ENCODE measurements at places on chromosomes 2 and 18. TPM values are rescaled to one million over a fixed set of nuclear protein-coding genes. Genes with fewer than 3 reads are reported as not detected.

Gene CDKL4
- 0.44 TPM for total RNA-seq

Gene TMEFF2
- total RNA-seq, result 4.8 TPM

Gene SRD5A2
- 0.65 TPM for total RNA-seq

Gene FBXO48
- 0.96 TPM for total RNA-seq

GRCh38 chr2:101152272-101153076 lies 1.3 kb upstream of the TBC1D8 start:
- no peak for DNase-seq

DNA sequence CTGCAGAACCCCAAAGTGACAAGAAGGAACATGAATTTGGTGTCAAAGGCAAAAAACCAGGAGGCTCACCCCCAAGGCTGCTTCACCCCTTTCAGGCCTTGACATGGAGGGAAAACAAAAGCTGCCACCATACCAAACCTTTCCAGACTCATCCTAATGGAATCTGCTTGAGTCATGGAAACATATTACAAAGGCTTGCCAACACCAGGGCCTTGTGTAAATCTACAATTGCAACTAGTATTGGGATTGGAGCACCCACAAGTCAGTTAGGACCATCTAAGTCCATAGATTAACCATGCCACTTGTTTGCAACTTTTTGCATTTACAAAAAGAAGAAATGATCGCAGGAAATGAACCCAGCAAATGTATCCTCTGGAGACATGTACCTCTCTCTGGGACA lies 297.6 kb downstream of the CDCA7 start:
- DNase-seq, result no peak

- DNase-seq, result no peak
Measured at GRCh38 chr2:8699839-8700238, 18.0 kb downstream of the ID2 start.

DNA sequence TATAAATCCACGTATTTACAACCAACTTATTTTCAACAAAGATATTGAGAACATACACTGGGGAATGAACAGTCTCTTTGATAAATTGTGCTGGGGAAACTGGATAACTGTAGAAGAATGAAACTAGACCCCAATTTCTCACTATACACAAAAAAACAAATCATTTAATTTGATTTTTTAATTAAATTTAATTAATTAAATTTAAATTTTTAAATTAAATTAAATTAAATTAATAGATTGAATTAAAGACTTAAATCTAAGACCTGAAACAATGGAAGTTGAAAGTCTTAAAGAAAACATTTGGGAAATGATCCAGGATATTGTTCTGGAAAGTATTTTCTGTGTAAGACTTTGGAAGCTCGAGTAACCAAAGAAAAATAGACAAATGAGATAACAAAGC lies 301.4 kb downstream of the GALNT13 start:
- DNase-seq, result no peak

- no peak for DNase-seq
Measured at GRCh38 chr2:111662039-111662770, 221.8 kb downstream of the ANAPC1 start.

DNA sequence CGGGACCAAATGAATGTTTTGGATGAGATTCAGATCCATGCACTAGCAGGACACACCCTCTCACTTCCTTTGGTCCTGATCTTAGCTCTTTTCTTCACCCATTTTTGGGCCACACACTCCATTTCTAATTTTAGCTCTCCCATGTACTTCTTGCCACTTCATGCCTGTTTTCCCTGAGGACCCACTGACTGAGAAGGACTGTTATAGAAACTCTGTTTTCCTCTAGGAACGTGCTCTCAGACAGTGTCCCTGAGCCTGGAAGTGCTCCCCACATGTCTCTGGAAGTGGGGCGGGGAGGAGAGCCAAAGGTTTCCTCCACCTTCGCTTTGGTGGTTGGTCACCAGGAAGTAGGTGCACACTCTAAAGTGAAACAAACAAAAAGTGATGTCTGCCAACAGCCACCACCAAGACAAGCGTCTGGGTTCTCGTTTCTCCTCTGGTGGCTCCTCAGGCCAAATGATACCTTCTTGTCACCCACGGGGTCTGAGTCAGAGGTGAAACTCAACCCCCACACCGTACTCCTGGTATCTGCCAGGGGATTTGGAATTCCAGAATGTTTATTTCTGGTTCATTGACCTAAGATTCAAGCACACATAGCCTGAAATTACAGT lies 74.7 kb downstream of the MERTK start:
- no peak for DNase-seq

- DNase-seq, result no peak
Measured at GRCh38 chr2:33029926-33030325, 83.2 kb downstream of the LTBP1 start.

All from ureter (tissue), 1 donor.